Heart left ventricle (tissue), 16 donors: ENCODE measurements at places on chromosomes 3 and 15. TPM values are rescaled to one million over a fixed set of nuclear protein-coding genes. Genes with fewer than 3 reads are reported as not detected.

DNA sequence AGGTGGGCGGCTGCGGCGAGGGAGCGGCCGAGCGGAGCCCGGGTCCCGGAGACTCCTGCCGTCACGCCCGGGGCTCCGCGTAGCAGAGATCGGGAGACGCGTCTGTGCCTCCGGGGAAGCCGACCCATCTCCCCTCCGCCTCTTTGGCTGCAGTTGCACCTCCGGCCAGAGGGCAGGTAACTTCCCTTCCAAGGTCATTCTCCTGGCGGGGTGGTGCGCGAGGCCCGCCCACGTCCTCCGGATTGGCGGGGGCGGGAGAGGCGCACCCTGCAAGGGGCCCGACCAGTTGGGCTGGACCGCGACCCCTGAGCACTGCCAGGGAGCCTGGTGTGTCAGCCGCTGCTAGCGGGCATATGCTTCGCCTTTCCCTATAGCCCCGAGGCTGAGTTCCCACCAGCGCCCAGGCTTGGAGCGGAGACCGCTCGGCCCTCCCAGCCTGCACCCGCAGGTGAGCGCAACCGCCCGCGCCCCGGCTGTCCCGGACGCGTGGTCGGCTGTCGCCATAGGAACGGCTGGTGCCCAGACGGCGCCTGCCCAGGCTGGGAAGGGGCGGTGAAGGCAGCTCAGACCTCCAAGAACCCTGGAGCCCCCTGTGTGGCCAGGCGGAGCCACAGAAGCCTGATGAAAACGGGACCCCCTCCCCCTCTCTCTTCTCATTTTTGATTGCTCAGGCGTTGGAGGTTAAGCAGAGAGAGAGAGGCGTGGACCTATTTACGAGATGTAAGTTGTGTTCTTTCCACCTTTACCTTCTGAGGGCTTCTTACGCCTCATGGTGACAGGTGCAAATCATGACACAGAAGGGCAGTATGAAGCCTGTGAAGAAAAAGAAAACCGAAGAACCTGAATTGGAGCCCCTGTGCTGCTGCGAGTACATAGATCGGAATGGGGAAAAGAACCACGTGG, 453 bp downstream of the ZDHHC23 start:
- no peak for DNase-seq

DNA sequence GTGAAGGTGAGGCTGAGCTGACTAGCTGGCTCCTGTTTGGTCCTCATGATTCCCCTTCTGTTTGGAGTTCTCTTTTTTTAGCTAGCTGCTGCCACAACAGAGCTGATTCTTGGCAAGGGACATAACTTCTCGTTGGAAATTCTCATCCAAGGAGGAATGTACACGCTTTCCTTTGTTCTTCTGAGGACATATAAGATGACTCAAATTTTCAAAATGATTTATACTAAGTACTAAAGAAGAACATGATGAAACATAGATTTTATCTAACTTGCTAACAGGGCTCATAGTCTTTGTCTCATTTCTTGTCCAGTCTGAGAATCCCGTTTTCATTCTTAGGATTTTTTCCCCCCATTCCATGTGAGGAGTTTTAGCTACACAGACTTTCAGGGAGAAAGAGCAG, 2.9 kb upstream of the TFG start:
- no peak for DNase-seq

BDH1 gene
- 91.9 TPM for polyA plus RNA-seq

ZCWPW2 gene
- polyA plus RNA-seq, result 0.86 TPM

TLR9 gene
- polyA plus RNA-seq, result 0.23 TPM
